ENCODE measurements at places on chromosomes 2 and 18.

- no peak for DNase-seq
These were observed 457.0 kb upstream of the HNRNPA3 start for GRCh38 chr2:176755537-176756135.

- peak; percentile 35 for DNase-seq
These were observed 13.3 kb upstream of the CYP20A1 start for GRCh38 chr2:203225423-203226039.

GRCh38 chr2:171237751-171238505, 77.2 kb upstream of the TLK1 start:
- DNase-seq, result no peak

- no peak for DNase-seq
These were observed 97.2 kb upstream of the GPR45 start for GRCh38 chr2:105144152-105144940.

DNA sequence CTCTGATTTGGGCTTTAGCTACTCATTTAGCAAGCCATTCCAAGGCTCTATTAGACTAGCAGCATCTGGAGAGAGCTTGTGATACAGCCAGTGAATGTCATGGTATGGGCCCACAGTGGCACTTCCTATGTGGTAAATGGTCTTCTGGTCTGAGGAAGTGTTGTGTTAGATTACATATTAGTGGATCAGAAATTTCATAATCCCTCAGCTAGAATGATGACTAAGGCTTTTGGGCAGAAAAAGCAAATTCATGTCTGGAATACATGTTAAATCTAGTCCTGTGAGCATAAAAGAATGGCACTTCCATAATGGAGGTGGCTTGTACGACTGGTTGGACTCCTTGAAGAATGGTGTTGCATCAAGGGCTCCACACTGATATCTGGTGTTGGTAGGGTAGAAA, 436.8 kb upstream of the CWC22 start:
- no peak for DNase-seq

DNA sequence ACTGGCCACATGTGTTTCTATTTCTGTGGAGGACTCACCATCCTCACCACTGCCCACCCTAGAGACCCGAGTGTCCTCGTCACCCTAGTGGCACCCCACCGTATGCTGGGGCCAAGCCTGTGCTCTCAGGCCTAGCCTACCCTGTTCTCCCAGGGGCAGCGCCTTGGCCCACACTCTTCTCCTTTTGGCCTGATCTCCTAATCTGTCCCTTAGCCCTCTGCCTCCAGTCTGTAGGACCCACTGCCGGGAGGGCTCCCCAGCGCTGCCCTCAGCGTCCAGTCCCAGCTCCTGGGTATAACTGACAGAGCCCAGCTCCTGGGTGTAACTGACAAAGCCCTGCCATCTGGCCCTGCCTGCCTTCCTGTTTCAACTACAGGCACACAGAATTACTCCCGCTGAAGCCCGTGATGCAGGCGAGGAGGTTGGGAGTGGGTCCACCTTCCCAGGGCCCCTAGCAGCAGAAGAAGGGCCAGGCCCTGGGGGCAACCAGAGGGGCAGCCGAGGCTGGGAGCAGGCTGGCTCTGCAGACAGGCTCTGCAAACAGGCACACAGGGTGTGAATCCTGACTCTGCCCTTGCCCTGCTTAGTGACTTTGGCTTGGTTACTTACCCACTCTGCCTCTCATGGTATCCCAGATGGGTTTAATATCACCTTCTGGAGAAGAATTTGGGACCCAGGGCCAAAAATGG, 25.6 kb upstream of the PTMA start:
- DNase-seq, result no peak

DNA sequence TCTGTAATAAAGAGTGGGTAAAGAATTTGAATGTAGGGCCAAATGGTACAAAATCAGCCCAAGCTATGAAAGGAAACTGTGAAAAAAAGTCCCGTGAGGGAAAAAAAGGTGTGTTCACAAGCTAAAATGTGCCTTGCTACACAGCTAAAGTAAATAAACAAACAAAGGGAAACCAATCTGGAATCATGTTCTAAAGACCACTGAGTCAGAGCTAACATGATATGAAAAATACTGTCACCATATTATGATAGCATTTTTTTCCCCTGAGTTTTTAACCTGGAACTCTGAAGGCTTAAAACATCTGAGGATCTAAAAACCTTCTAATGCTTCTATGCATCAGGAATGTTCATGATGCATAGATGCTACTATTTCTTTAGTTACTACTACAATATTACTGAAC, 58.8 kb downstream of the SCN1A start:
- no peak for DNase-seq

- DNase-seq, result no peak
These were observed 93.7 kb downstream of the DYNAP start for GRCh38 chr18:54684784-54685183.

DNA sequence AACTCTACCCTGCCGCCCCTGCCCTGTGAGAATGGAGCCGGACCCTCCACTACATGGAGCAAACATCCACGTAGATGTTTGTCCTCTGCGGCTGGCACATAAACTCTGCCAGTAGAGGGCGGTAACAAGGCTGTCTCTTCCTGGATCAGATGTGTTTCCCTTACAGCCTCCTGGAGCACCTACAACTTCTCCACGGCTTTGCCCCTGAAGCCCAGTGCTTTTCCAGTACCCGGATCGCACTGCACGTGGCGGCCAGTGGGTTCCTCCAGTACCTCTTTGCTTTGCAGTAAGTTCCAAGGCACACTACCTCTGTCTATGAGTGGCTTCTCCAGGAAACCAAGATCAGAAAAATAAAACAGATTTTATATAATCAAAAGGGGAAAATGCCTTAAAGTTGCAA, 651.3 kb downstream of the DCDC2C start:
- no peak for DNase-seq

- DNase-seq, result no peak
These were observed 1639.1 kb downstream of the SUCLG1 start for GRCh38 chr2:82819951-82820350.

DNA sequence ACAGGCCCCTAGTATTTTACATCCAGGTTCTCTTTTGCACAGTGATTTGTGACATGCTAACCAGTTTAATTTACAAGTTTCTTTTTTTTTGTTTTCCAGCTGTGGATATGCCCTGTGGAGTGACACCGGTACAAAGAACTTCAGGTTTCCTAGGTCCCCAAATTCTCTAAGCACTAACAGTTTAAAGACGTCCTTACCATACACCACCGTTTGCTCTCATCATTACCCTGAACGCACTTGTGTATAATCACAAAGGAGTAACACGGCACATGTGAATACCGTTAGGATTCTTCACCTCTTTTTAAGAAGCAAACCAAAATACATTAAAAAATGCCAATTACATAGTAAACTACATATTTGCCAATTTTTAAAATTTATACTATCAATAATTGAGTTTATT, 853 bp downstream of the LANCL1 start:
- no peak for DNase-seq

DNA sequence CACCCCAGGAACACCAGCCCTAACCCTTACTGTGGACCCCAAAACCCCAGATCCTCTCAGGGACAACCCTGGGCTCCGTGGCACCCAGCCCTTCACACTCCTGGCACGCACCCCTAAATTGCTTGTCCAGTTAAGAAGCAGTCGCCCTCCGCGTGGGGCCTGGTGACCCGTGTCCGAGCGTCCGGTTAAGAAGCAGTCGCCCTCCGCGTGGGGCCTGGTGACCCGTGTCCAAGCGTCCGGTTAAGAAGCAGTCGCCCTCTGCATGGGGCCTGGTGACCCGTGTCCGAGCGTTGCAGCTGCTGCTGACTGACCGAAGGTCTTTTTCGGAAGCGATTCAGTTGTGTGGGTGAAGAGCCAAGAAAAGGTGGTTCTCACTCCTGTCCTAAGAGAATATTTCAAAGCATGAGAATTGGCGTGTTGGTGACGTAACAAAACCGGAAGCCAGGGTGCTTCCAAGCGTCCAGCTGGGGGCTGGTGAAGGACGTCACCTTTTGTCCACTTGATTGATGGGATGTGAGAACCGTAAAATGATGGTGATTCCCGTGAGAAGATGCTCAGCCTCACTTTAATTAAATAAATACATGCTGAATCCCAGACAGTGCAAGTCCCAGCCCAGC, 70.5 kb downstream of the KCNG2 start:
- no peak for DNase-seq

DNA sequence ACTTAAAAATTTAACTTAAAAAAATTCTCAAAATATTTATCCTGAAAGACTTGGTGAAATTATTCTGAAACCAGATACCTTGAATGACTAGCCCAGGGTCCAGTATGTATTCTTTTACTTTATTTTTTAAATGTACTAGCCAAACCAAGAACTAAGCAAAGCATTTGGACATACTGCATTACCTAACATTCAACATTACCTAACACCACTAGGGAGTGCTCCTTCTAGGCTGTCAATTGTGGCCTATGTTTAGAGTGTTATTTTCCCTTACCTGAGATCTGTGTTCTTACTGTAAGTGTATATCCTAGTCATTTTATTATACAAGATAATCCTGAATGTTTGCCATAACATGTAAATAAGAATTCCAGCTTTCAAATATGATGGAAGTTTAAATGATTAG, 496.6 kb downstream of the PTPRM start:
- no peak for DNase-seq

DNA sequence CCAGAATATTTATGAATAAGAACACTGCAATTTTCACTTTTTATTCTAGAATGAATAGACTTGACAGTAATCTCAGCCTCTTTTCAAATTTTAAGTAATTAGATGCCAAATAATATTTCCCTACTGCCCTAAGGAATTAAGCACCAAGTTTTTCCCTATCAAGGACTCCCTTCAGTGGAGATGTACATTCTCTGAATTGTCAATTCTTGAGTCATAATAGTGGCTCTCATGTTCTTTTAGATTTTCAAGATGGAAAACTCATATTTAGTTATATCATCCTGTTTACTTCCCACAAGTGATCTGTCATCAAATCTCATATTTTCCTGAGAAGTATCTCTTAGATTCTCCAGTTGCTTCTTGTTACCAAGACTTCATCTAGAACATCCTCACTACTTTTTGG, 1248.9 kb upstream of the CHAC2 start:
- no peak for DNase-seq

DNA sequence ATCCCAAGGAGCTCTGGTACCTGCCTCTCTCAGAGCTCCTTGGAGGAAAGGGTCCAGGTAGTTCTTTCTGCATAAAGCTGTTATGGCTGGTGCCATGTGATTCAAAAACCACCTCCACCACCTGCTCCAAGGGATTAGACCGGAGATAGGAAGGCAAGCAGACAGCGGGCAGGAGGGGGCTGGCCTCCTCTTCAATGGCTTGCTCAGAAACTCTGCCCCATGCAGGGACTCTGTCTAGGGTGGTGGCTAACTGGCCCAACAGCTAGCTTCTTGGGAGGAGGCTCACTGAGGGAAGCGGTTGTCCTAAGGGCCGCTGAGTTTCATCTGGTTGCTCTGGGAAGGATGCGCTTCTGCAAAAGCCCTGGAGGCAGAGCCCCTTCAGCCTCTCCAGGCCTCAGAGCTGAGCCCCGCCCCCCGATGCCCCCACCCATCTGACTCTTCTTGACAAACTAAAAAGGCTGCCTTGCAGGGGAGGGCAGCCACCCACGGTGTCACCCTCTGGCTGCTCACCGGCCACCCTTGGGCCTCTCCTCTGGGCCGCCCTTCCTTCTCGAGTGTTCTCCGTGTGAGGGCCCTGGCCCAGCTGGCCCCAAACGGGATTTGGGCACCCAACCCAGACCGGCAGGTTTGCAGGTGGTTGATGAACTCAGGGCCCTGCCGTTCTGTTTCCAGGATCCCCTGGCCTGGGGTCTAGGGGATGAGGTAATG, 90.2 kb downstream of the MCFD2 start:
- DNase-seq, result no peak

GRCh38 chr2:215812966-215813365, 200.4 kb downstream of the MREG start:
- no peak for DNase-seq

DNA sequence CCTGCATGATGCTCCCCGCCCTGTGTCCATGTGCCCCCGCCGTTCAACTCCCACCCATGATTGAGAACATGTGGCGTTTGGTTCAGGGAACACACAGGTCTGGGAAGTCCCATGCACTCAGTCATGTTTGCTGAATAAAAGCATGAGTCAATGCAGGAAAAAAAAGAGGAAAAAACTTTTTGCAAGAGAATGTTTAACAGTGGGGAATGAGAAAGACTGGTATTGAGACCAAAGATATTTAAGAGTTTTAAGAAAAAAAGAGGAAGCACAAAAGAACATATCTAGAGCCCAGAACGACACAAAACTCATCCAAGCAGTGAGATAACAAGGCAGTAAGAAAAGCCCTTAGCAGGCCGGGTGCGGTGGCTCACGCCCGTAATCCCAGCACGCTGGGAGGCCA, 279.2 kb upstream of the THSD7B start:
- DNase-seq, result no peak

DNA sequence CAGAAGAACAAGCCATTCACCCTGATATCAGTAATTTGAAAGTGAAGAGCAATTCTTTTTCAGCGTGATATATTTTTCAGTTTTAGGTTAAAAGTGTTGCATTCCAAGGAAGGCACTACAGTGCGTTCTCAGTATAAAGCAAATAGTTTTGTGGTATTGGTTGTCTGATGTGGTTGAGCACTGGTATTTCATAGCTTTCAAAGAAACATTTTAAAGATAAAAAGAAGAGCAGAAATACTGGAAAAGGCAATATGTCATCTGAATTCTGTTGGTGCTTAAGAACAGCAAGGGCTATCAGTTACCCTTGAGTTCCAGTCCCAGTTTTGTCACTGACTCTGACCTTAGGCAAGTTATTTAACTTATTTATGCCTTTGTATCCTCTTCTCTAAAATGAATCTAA, 191.6 kb downstream of the BABAM2 start:
- DNase-seq, result no peak

DNA sequence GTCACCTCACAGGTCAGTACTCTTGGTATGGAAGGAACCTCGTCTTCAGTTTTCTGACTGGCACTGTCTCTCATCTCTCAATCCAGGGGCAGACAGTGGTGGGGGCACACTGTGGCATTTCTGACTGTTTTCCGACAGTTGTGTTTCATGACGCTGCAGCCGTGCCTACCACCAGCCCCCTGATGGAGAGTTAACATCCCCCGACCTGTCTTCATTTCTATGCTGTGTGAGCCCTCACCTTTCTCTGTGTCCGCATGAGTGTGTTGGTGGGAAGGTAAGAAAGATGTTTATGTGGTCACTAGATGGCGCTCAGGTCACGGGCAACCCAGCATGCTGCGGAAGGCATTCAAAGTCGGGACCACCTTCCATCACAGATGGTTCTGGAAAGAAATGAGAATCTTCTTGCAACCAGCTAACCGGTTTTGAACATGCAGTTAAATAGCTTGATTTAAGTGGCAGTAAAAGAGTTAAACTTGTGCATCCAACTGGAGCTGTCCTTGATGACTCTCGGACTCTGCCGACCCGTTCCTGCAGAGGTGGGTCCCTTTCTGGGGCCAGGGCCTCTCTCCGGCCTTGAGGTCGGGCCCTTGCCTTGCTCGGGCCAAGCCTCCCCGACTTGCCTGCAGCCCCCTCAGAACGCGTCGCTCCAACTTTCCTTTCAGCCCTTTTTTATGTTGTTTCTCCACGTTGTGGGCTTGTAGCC, 92.4 kb downstream of the DYSF start:
- peak; percentile 12 for DNase-seq

- DNase-seq, result no peak
These were observed 114.4 kb downstream of the CAPN13 start for GRCh38 chr2:30692829-30693275.

- no peak for DNase-seq
These were observed 155.0 kb downstream of the TNS1 start for GRCh38 chr2:217847552-217848350.
